Progenitor cell of endocrine pancreas (in vitro differentiated cells): ENCODE measurements at places on chromosomes 4 and X.

DNA sequence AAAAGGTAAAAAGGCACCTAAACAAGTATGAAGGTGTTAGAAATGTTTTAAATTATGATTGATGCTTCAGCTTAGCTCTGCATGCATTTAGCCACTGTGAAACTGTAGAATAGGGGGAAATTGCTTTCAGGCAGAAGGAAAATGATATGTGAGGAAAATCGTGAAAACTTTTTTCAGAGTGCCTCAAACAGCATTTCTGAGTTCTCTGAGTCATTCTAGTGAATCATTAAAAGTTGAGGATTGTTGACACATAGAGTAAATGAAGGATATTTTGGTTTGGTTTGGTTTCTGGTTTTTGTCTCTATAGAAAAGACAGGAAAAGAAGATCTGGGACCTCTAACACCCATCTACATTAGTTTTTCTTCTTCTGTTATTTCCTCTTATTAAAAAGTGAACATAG, 332.5 kb upstream of the TRAM1L1 start:
- DNase-seq: no peak

DNA sequence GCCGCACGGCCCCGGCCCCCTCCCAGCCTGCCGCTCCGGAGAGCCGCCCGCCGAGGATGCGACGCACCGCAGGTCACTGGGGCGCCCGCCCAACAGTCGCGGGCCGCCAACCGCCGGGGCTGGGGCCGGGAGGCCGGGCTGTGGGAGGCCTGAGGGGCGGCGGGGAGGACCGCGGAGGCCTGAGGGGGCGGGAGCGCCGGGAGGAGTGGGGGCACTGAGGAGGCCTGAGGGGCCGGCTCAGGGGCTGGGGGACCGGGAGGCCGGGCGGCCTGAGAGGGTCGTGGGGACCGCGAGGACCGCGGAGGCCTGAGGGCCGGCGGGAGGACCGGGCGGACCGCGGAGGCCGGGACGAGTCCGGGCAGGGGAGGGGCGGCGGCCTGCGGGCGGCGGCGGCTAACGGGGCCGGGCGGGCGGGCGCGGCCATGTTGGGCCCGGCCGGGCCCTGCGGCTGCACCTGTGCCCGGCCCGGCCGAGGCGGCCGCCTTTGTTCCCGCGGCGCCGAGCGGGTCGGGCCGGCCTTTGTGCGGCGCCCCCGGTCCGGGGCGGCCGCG, 353 bp downstream of the NSD2 start:
- DNase-seq: peak; percentile 39

GRCh38 chr4:69589884-69590283, 49.6 kb downstream of the UGT2A2 start:
- no peak for DNase-seq

- DNase-seq: no peak
Measured at GRCh38 chr4:177803151-177803550, 360.9 kb upstream of the AGA start.

DNA sequence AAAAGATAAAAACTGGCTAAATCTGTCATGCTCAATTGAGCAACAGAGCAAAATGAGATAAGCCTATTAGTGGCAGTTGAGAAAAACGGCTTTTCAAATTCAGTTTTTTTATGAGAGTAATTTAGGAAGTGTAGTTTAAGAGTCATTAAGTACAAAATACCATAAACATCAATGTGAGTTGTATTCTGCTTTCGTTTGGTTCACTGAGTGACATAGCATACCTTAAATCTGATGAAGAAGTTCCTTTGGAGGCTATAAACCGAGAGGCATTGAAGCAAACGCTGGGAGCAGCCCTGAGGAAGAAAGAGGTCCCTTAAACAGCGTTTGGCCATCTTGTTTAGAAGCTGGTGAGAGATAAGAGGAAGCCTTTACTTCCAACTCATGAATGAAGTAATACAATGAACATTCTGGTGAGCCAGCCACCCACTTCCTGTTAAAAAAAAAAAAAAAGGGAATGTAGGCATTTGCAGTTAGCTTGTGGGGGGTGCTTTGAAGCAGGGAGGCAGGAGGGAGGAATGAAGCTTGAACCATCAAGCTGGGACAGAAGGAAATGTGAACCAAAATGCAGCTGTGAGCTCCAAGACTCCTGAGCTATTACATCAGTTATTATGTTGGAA, 132.3 kb downstream of the ZNF330 start:
- DNase-seq: no peak

DNA sequence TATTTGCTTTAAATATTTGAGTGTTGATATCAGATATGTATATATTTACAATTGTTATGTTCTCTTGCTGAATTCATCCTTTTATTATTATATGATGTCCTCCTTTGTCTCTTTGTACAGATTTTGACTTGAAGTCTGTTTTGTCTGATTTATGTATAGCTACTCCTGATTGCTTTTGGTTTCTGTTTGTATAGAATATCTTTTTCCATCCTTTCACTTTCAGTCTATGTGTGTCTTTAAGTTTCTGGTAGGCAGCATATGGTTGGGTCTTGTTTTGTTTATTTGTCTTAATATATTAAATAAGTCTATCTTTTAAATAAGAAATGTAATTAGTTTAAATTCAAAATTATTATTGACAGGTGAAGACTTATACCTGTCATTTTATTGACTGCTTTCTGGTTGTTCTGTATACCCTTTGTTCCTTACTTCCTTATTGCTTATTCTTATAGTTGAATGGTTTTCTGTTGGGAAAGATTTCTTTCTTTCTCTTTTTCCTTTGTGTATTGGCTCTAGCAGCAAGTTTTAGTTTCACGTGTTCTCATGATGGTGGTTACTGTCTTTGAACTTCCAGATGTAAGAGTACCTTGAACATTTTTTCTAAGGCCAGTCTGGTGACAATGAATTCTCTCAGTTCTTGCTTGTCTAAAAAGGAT, 31.1 kb downstream of the RAB28 start:
- no peak for DNase-seq

- no peak for DNase-seq
Measured at GRCh38 chr4:2913168-2913567, 50.0 kb downstream of the NOP14 start.

GRCh38 chrX:150664290-150664689, 28.9 kb upstream of the MTMR1 start:
- no peak for DNase-seq

GRCh38 chr4:109332926-109333464, 30.5 kb upstream of the COL25A1 start:
- no peak for DNase-seq

DNA sequence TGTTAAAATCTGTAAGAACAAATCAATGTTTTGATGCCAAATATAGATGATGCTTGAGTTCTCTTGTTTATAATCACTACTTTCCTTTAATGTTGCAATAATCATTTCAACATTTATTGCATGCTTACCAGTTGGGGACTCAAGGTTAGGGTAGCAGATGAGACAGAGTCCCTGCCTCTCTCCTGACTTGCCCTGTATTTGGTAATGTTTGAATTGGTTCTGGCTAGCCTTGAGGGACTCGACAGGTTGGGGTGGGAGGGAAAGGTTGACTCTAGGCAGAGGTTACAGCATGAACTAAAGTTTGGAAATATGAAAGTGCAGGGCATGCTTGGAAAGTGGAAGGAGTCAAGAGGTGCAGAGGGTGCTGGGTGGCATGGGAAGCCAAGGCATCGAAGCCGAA, 2.0 kb downstream of the SEC24B start:
- no peak for DNase-seq

GRCh38 chrX:55709735-55710134, 7.8 kb upstream of the RRAGB start:
- DNase-seq: no peak

- DNase-seq: no peak
Measured at GRCh38 chrX:11437642-11438379, 144.6 kb downstream of the AMELX start.

DNA sequence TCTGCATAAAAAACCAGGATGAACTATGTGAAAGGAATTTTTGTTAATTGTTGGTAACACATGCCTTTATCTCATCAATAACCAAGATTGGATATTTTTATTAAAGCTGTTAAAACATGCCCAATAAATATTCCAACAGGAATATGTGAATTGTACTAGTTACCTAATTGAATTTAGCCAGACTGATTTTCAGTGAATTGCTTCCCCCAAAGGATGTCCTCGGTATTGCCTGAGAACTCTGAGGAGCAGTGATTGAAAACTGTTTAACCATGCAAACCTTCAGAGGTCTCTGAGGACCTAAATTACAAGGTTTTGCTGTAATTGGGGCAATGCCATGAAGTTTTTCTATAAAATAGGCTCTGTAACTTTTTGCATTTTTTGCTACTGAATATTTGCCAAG, 66.6 kb downstream of the BLTP1 start:
- DNase-seq: no peak

- no peak for DNase-seq
Measured at GRCh38 chr4:7336732-7337131, 98.0 kb downstream of the PSAPL1 start.

DNA sequence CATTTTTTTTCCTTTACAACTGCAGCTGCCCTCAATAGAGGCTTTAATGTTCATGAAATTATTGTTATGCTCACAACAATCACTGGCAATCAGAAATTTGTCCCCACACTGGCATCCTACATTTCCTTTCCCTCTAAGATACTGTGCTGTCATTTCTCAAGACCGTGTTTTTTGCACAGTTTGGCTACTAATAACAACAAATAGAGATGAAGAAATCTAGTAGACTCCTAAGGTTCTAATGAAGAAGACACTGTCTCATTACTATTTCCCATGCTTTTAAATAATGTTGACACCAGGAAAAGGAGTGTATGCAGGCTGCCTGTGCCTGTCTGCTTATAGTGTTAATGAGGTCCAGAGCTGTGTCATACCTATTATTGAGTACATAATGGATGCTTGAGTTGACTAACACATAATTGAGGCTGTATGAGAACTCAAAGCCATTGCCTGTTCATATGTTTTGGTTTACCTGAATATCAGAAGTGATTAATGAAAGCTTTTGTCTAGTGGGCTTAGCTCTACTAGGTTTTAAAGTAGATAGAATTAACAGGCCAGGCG, 1.5 kb upstream of the EIF4E start:
- DNase-seq: no peak

DNA sequence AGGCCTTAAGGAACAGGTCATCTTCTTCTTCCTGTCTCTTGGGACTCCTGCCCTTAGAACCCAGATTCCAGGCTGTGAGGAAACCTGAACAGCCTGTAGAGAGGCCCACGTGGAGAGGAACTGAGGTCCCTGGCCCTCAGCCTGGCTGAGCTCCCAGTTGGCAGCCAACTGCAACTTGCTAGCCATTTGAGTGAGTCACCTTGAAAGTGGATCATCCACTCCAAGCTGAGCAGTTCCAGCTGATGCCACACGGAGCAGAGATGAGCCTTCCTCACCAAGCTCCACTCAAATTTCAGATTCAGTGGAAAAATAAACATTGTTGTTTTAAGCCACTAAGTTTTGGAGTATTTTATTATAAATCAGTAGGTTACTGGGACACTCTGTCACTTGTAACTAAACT, 392.5 kb downstream of the BCOR start:
- DNase-seq: no peak

GRCh38 chr4:52550186-52550585, 108.9 kb downstream of the USP46 start:
- DNase-seq: no peak

GRCh38 chr4:1315836-1316536, 26.3 kb downstream of the MAEA start:
- DNase-seq: no peak

DNA sequence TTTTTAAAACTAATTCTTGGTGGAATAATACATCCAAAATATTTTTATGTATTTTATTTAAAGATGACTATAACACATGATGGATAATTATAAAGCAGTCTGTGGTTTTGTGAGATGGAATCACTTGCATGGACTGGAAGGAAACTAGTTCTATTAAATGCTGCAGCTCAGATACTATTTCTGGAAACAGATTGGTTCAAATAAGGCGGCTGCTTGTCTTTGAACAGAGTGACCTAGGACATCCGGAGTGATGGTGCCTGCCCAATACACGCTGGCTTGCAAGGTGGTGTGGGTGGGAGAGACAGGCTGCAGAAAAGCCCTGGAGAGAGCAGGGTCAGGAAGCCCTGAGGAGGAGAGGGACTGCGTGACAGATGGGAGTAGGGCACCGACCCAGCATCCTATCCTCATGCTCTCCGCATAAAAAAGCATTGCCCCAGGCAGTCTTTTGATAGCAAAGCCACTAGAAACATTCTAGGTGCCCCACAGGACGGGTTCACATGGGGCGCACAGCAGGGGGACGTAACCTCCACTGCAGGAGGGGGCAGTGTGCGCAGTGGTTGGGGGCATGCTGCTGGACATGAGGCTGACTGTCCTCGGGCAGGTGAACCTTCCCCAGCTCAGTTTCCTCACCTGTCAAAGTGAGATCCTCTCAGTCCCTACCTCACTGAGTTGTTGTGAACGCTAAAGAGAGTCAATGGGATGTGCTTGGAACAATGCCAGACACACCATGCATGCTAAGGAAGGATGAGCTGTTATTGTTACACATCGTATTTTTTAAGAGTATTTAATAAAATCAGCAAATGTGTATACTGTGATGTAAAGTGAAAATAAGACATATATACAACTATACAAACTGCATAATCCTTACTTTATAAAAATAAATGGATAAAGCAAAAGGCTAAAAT, 71.3 kb downstream of the EVC2 start:
- DNase-seq: no peak

- no peak for DNase-seq
Measured at GRCh38 chr4:109861916-109862511, 14.1 kb downstream of the LRIT3 start.

GRCh38 chrX:29461039-29461438, 754.3 kb upstream of the MAGEB2 start:
- DNase-seq: no peak

DNA sequence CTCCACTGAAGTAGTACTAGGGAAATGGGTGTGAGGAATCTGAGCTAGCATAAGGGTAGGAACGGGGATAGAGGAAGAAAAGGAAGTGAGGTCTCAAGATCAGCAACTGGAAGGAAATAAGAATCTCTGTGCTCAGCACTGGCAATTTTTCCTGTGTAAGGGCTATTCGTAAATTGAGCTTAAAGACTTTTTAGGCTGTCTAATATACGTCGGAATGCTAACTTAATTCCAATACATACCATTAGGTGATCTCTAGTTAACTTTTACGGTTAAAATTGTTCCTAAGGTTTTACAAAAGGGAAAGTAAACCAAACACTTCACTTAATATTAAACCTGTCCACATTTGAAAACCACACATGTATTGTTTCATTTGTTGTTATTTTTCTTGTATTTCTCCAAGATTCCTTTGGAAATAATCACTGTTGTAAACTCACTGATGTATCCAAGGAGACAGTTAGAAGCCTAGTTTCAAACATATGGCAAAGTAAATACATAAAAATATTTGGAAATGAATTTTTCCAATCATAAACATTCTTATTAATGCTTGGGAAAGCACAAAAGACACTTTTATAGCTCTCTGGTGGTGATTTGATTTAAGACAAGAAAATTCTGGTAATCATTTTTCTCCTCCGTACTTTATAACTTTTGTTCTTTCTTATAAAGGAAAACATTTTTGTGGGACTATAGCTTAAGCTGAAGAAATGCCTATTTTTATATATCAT, 28.1 kb upstream of the HPGDS start:
- DNase-seq: no peak
